AG09309 (cell line): ENCODE measurements at places on chromosomes 4 and X.

GRCh38 chrX:101357166-101357795 lies 8.7 kb upstream of the TIMM8A start:
- DNase-seq = no peak

DNA sequence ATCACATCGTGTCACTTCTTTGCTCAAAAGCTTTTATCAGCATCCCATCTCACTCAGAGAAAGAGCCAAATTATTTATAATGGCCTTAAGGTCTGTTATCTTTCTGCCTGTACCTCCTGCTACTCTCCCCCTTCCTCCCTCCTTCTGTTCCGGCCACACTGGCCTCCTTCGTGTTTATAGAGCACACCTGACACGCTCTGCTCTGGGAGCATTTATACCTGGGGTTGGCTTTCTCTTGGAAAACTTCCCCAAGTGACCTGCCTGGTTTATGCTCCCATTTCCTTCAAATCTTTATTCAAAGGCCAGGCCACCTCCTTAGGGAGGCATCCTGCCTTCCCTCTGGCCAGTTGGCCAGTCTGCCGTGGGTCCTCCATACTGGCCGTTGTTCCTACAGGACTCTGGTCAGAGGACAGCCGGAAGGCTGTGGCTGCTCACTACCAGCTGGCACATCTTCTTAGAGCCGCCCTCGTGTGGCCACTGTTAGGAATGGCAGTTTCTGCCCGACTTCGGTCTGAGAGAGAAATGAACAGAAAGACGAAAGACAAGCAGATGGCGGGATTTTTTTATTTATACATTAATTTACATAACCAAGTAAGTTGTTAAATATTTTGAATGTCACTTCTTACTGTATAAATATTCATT lies 80.2 kb upstream of the CBLL2 start:
- DNase-seq = no peak

GRCh38 chrX:13266641-13267345 lies 53.1 kb downstream of the ATXN3L start:
- no peak for DNase-seq

GRCh38 chr4:151468715-151469696 lies 60.0 kb downstream of the FHIP1A start:
- no peak for DNase-seq

DNA sequence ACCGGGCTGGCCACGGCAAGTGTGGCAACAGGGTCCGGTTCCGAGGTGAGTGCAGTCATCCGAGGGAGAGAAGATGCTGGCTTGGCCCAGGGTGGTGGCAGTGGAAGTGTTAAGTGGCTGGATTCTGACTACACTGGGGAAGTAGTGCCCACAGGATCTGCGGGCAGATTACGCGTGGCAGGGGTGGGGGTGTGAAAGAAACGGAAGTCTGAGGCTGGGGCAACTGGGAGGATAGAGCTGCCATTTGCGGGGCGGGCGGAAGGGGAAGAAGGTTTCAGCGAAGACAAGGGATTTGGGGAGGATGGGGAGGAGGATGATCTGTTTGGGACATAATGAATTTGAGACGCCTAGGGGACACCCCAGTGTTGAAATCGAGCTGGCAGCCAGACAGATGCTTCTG lies 5.3 kb downstream of the RS1 start:
- DNase-seq = no peak

GRCh38 chr4:120847019-120847582 lies 75.4 kb downstream of the PRDM5 start:
- DNase-seq = no peak
